ENCODE measurements at places on chromosomes 5 and 9. TPM values are rescaled to one million over a fixed set of nuclear protein-coding genes. Genes with fewer than 3 reads are reported as not detected.

The GRM6 gene
- not detected for total RNA-seq

The CTSV gene
- 0.28 TPM for total RNA-seq

The DCANP1 gene
- total RNA-seq = 0.19 TPM

The INSL4 gene
- total RNA-seq = not detected

GRCh38 chr5:59296317-59297264, 596.9 kb downstream of the PDE4D start:
- no peak for DNase-seq

GRCh38 chr5:50593681-50594080, 72.8 kb upstream of the PARP8 start:
- DNase-seq = no peak

GRCh38 chr5:100409660-100410151, 125.5 kb upstream of the FAM174A start:
- DNase-seq = no peak

DNA sequence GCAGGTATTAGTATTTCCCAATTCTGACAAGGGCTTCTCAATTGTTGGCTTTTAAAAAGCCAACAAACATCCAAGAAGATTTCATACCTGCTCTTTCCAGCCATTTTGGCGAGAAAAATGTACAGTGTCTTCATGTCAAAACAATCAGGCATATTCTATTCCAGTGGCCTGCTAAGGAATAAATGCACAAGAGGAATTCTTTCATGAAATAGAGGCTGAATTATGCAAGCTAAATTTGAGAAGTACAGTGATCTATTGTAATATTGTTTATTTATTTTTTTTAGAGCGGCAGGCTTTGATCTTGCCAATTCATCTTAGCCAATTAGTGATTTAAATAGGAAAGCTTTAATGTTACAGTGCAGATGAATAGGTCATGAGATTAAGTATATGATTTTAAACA, 49.3 kb downstream of the NLN start:
- DNase-seq = no peak

GRCh38 chr5:134583766-134584165, 48.9 kb downstream of the SAR1B start:
- no peak for DNase-seq

- no peak for DNase-seq
These were observed 41.5 kb upstream of the NOTCH1 start for GRCh38 chr9:136587145-136587943.

DNA sequence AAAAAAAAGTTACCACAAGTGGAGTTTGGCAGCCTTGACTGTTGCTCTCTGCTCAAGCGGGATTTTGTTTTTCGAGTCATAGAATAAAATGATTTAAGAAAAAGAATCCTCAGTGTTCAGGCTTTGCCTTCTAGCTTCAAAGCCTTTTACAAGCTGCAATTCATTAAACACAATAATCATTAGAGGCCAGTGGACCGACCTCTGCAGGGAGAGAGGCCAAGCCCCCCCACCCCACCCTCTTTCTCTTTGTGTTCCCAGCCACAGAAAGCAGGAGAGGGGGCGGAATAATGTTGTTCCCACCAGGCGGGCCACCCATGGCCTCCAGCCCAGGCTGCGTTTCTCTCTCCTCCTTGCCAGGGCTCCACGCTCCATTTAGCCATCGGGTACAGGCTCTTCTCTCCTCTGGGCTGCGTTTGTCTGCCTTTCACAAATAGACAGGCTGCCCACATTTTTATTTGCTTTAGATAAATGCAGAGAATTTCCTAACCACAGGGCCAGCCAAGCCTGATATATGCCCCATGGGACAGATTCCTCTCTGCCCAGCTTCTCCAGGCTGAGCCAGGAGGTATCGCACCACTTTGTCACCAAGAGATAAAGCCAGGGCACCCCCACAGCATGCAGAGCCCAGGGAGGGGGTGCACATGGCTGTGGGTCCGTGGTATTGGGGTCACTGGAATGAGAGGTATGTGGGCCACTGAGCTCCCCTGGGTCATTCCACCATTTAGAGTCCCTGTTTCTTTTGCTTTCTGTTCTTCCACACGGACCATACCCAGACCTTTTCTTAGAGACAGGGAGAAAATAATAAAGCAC, 318.8 kb downstream of the PIK3R1 start:
- no peak for DNase-seq
